Smooth muscle cell of bladder (primary cell): ENCODE measurements at places on chromosomes 6 and 20. TPM values are rescaled to one million over a fixed set of nuclear protein-coding genes. Genes with fewer than 3 reads are reported as not detected.

The TOX2 gene
- 1.1 and 1.3 TPM in 2 replicates for total RNA-seq

The FNDC1 gene
- 0.14 TPM in 1 of 2 replicates, not detected in the other for total RNA-seq

The PSMB9 gene
- 29.2 and 31.1 TPM in 2 replicates for total RNA-seq

The SLC22A23 gene
- total RNA-seq = 7.0 and 9.2 TPM in 2 replicates

The ATG5 gene
- 47.8 and 51.3 TPM in 2 replicates for total RNA-seq

The CARMIL1 gene
- 26.2 and 30.6 TPM in 2 replicates for total RNA-seq

The HLA-DOA gene
- total RNA-seq = under 0.01 TPM in 1 of 2 replicates, not detected in the other

The INSM1 gene
- not detected in 2 replicates for total RNA-seq

The OR12D3 gene
- total RNA-seq = not detected in 2 replicates

The LTA gene
- total RNA-seq = not detected in 2 replicates
